Astrocyte (in vitro differentiated cells and primary cell): ENCODE measurements at places on chromosomes 5 and 9.

DNA sequence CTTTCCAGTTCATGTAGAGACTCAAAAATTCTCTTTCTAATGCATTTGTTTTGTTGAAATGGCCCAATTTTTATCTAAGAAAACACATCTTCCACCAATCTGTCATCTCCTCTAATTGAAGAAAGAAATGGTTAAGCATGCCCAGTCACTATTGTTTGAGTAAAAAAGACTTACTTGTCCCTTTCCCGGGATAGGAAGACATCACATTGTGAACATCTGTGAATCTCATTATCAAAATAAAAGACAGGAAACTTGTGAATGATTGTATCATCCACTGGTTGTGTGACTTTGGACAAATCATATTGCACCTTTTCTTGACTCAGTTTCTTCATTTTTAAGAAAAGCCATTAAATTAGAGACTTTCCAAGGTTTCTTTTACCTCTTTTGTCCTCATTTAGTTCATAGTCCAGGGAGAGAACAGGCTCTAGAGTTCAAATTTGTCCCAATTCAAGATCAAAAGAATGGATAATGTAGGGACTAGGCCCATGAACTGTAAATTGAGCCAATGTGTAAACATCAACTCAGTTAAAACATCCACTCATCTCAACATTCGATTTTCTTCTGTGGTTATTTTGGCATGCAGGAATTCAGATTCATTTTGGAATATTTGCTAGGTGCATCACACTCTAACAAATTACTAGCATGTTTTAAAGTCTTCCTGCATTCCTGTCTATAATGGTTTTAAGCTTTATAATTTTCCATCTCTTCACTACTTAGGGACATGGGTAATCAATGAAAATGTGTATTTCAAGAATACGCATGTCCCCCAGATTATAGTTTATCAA, 838.0 kb upstream of the WWC1 start:
- DNase-seq = peak; percentile 52

- DNase-seq = peak; percentile 79
These were observed 59.1 kb downstream of the FNBP1 start for GRCh38 chr9:129983891-129984290.

GRCh38 chr9:125411171-125411756, 149.6 kb downstream of the GAPVD1 start:
- DNase-seq = no peak

- DNase-seq = no peak
These were observed 30.9 kb downstream of the GRAMD2B start for GRCh38 chr5:126454081-126454480.

DNA sequence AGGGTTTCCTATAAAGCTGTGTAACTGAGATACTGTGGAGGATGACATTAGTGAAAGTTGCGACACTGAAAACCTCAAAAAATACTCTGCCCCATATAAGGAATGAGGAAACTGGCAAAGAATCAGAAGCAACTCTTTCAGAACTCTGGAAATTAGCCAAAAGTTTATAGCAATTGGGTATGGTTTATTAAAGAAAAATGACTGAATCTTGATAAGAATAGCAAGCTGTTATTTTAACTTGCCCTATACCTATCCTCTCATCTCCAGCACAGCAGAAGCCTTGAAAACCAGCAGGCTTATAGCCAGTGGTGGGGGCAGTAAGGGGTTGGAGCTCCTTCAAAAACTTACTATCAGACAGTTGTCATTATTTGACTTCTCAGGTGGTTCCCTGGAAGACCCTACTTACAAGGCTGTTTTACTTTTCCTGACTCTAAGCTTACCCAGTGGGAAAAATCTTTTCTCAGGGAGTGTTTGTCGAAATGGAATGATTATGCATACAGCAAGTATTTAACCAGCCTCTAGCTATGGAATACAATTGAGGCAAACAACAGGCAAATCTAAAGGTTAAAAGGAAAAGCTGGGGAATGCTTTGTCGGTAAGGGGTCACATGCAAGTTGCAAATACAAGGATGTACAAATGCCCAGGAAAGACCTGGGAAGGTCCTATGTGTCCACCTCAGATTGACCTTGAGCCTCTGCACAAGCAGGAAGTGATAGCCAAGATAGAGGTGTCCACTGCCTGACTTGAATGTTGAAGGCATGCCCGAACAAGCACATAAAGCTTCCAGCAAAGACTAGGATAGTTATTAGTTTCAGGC, 21.0 kb upstream of the FAM151B start:
- peak; percentile 41 for DNase-seq
